B cell (primary cell): ENCODE measurements at places on chromosomes 4 and X.

DNA sequence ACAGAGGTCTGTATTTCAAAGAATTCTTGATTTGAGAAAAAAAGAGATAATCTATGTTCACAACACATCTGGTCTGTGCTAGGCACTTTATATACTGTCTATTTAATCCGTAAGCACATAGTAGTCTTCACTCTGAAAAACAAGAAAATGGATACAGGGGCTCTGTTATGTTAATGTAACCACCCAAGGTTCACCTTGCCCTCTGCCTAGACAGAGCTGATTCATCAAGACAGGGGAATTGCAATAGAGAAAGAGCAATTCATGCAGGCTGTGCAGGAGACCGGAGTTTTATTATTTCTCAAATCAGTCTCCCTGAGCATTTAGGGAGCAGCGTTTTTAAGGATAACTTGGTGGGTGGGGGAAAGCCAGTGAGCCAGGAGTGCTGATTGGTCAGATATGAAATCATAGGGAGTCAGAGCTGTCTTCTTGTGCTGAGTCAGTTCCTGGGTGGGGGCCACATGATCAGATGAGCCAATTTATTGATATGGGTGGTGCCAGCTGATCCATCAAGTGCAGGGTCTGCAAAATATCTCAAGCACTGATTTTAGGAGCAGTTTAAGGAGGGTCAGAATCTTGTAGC lies 92.9 kb upstream of the TNIP3 start:
- DNase-seq = no peak

- DNase-seq = no peak
These were observed 47.4 kb downstream of the PRDM5 start for GRCh38 chr4:120874792-120875774.

- DNase-seq = no peak
These were observed 13.2 kb upstream of the CAPN6 start for GRCh38 chrX:111283446-111283845.

GRCh38 chr4:32775049-32775448 lies 2054.9 kb downstream of the PCDH7 start:
- DNase-seq = no peak

DNA sequence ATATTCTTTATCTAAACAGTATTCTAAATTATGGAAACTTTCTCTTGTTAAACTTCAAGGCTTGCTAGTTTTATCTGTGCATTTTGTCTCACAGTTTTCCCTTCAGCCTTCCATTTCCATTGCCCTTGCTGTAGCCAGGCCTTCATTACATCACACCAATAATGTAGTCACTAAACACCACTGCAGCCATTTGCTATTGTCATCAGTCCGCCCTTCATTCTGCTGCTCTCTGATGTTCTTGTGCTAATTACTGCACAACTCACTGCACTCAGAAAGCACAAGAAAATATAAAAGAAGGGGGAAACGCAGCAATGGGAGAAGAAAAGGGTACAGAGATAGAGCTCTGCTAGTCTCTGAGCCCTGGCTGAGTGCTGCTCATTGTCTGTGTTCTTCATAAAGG lies 239.6 kb upstream of the FSTL5 start:
- no peak for DNase-seq

DNA sequence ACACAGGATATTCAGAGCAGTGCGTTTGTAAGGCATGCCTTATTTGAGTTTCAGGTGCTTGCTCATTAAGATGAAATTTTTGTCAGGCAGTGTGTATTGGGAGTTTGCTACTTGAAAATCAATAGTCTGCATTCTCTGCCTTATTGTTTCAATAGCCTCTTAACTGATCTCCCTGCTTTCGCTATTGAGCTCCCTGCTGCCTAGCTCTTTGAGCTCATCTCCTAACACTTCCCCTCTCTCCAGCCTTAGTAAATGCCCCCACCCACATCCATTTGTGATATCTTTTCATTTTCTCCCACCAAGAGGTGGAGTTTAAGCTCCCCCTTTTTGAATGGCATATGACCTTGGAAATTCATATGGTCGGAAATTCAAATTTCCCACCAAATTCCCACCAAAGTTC lies 256.6 kb downstream of the IL1RAPL1 start:
- DNase-seq = no peak

- no peak for DNase-seq
These were observed 60.1 kb downstream of the LRP2BP start for GRCh38 chr4:185335579-185335978.

GRCh38 chr4:152535360-152535902 lies 461 bp downstream of the FBXW7 start:
- no peak for DNase-seq

DNA sequence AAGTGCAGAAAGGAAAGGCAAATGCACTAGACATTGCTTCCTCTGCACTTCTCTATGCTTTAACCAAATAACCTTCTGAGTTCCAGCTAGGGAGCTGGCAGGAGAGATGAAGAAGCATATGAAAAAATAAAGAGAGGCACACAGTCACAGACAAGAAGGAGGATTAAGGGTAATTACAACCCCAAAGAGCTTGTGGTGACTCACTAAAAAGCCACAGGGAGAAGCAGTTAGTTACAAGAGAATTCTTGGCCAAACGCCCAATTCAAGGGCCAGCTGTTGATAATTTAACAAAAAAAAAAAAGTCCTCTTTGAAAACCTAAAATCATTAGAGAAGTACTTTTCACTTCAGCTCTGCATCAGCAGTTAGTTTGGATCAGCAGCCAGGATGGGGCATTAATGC lies 478.0 kb downstream of the KCNIP4 start:
- DNase-seq = no peak
